ENCODE measurements at places on chromosomes 1 and 21.

GRCh38 chr1:193085263-193085662, 20.0 kb downstream of the GLRX2 start:
- DNase-seq: no peak

GRCh38 chr1:227388214-227389168, 70.2 kb upstream of the CDC42BPA start:
- no peak for DNase-seq

DNA sequence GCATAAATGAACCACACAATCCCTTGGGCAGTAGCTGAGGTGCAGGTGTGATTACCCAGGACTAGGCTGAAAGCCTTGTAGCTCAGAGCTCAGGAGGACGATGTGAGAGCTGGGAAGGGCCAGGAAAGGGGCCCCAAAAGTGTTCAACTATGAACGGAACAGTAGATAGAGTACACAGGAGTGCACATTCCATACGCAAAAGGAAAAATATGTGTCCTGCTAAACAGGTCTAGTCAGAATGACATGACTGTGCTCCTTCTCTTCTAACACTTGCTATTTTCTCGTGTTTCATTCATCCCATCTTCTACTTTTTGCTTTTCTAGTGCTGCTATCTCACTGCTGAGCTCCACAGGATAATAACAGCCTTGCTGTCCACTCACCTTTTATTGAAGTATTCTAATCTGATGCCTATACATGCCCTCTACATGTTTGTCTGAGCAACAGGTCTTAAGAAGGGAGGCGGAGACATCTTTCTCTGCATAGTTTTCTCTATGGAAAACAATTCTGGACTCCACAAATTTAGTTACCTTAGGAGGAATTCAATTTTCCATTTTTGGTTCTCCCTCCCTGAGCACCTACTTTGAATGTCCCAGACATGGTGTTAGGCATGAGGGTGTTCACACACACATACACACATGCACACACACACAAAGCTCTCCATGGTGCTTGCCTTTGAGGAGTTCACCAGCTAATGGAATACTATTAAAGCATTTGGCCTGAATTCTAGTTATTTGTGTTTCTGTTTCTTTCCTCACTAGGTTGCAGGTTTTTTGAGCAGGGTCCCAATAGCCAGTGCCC, 3.4 kb downstream of the S100A10 start:
- DNase-seq: no peak

DNA sequence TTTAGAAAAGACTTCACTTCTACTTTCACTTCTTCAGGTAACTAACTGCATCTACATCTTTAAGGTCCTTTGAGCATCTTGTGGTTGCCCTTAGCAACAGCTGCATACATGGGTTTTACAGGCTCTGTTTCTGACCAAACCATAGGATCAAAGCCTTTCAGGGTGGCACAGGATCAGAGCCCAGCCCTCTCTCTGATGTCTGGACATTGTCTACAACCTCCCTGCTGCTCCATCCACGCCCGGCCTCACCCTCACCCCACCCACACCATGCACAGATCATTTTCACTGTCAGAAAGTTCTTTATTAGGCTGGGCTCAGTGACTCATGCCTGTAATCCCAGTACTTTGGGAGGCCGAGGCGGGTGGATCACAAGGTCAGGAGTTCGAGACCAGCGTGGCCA, 5.2 kb downstream of the NCF2 start:
- no peak for DNase-seq

- no peak for DNase-seq
These were observed 585.7 kb downstream of the LMO4 start for GRCh38 chr1:87914396-87914795.

GRCh38 chr1:224189561-224189960, 6.5 kb downstream of the DEGS1 start:
- DNase-seq: no peak

- DNase-seq: no peak
These were observed 11.7 kb upstream of the SNAPIN start for GRCh38 chr1:153646672-153647345.

DNA sequence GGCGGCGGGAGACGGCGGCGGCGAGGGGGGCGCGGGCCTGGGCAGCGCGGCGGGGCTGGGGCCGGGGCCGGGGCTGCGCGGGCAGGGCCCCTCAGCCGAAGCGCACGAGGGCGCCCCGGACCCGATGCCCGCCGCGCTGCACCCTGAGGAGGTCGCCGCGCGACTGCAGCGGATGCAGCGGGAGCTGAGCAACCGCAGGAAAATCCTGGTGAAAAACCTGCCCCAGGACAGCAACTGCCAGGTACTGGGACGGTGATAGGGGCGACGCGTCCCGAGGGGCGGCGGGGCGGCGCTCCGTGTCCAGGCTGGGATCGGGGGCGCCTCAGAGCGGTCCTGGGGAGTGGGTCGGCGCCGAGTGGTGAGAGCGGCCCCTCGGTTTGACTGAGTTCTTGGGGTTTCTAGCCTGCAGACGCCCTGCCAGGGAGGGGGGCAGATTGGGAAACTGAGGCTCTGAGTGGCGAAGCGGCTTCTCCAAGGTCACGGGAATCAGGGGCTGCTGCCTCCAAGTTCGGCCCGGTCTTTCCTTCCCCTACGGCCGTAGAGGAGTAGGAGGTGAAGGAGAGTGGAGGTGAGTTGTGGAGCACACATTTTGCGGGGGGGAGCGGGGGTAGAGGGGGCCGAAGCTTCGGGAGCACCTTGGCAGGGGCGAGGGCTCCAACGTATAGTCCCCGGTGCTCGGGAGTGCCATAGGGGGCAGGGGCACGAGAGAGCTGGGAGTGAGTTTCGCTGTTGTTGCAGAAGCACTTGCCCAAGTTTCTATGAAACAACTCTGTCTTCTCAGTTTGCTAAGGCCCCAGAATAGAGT, 508 bp downstream of the RAVER2 start:
- DNase-seq: no peak

DNA sequence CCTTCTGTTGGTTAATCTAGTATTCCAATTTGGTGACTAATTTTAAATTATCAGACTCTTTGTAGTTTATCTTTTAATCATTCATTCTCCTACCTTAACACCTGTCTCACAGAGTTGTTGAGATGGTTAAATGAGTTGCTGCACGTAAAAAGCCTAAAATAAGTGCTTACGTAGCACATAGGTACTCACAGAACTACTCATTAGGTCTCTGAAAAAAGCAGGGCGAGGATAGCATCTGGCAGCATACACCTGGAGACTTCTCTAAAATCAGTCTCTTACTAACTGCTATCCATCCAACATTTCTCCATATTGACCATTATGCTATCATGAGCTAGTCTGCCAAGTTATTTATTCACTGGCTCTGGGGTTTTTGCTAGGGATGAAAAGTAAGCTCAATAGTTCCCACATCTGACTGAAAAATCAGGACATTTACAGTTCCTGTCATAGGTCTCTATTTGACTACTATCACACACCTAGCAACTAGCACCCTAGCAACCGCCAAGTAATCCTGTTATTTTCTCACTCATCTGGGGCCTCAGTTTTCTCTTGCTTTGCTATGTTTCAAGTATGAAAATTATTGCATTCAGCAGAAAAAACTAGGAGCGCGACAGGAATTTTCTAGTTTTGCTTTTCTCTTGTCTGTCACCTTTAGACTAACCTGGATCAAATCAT, 11.2 kb downstream of the CSDE1 start:
- no peak for DNase-seq

- no peak for DNase-seq
These were observed 7.5 kb upstream of the ZNF648 start for GRCh38 chr1:182069028-182069466.

DNA sequence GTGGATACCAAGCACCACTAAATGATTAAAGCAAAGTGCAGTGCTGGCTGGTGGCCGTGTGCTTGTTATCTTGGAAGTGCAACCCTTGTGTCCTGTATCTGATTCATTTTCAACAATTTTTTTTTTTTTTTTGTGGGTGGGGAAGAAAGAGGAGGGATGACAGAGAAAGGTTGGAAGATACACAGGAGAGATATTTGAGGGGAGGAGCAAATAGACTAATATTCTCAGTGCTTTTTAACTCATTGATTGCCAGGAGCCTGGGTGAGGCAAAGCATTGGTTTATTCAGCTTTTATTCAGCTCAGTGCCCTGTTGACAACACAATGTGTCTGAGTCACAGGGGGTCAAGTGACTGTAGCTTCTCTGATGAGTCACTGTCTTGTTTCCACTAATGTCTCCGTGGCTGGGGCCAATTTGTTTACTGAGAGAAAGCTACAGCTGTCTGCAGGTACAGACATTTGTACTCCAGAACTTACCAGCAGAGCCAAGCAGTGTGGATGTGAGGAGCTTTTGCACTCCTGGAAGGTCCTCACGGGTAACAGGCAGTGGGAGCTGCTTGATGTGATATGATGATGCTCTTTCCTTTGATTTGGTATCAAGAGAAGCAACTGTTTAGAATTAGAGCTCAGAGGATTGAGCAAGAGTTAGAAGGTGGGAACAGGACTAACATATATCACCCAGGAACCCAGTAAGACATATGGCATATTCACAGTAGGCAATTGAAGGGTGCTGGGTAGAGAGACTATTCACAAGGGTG, 23.6 kb upstream of the DNM3 start:
- DNase-seq: peak; percentile 50

- DNase-seq: no peak
These were observed 171.9 kb downstream of the COL24A1 start for GRCh38 chr1:85984636-85985035.

DNA sequence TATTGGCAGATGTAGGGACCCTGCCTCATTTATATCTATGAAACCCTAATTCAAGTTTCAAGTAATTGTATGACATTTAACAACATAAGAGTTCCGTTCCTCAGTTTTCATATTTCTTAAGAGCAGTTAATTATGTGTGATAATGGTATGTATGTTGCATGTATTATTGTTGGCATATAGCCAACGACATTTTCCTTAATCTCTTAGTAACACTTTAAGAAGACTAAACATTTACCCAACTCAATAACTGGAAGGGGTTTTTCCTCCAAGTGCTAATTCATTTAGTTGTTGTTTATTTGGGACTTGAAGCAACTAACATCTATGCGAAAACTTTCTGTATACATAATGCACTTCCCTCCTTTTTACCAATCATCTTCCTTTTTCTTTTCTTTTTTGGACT, 1.5 kb upstream of the RALGPS2 start:
- no peak for DNase-seq

GRCh38 chr1:6002714-6003501, 10.7 kb upstream of the NPHP4 start:
- no peak for DNase-seq

GRCh38 chr1:116496380-116496779, 74.4 kb downstream of the CD58 start:
- DNase-seq: no peak

DNA sequence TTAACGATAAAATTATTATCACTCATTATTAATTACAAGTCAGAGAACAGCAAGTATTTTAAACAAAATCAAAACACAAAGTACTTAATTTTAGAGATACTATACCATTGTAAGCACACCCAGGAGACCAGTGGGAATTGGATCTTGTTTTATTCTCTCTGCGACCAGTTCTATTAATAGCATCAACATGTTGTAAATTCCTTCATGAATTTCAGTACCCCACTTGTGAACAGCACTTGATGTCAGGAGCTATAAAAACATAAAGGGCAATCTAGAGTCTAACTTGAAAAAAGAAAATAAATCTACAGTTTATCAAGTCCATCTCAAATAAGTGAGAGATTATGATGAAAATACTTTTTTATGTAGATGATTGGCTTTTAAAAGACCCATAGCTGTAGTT, 42.9 kb downstream of the USP24 start:
- DNase-seq: no peak

Measured in activated CD4-positive, alpha-beta T cell treated with anti-CD3 and anti-CD28 coated beads, Interleukin-2, amount 50 U/mL, for 24 hours (primary cell).